ENCODE measurements at places on chromosomes 3 and 15.

DNA sequence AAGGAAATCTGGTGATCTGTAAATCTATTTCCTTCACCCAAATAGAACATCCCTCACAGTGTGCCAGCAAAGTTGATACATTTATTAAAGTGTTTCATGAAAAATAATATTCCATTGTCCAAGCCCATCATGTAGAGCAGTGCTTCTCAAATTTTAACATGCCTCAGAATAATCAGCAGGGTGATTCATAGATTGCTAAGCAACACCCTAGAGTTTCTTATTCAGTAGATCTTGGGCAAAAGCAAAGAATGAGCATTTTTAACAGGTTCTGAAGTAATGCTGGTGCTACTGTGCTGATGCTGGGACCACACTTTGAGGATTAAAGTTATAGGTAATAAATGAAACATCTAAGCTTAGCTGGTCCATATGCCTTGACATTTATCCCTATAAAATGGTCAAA is 210.5 kb downstream of the ZIC4 start:
- no peak for DNase-seq

DNA sequence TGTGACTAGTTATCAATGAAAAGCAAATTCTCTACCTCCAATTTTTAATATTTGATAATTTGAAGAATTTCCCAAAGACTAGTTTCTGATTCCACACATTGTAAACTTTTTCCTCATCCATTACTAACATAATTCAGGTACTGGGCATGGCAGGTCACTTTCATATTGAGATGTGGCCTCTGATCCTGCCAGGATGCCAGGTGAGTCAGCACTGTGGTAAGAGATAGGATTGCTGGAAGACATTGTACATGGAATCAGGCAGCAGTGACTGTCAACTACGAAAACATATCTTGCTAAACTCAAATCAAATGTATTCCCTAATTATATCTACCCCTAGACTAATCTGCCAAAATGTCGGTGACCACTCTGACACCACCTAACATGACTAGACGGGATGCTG is 33.2 kb upstream of the POU1F1 start:
- no peak for DNase-seq

- no peak for DNase-seq
Measured at GRCh38 chr3:131655070-131655690, 152.4 kb upstream of the MRPL3 start.

- no peak for DNase-seq
Measured at GRCh38 chr3:37997342-37997741, 6.8 kb downstream of the VILL start.

- DNase-seq: no peak
Measured at GRCh38 chr3:189624130-189624529, 7.1 kb upstream of the TP63 start.

DNA sequence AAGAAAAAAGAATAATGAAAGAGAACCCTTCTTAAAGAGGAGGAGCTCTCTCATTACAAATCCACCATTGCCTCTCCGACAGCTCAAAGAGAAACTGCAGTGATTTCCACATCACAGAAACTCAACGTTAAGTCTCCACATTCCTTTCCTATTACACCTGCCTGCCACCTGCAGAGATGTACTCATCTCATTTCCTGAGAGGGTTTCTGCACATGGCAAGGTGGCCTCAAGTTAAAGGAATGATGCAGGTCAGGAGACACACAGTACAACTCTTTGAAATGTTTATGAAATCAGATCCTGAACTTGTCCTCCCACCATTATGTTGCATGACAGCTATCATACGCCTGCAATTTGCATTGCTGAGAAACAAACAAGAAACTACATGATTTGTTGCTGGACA is 458.4 kb upstream of the ADAMTS9 start:
- no peak for DNase-seq
